ENCODE measurements at places on chromosomes 5 and 9. TPM values are rescaled to one million over a fixed set of nuclear protein-coding genes. Genes with fewer than 3 reads are reported as not detected.

DNA sequence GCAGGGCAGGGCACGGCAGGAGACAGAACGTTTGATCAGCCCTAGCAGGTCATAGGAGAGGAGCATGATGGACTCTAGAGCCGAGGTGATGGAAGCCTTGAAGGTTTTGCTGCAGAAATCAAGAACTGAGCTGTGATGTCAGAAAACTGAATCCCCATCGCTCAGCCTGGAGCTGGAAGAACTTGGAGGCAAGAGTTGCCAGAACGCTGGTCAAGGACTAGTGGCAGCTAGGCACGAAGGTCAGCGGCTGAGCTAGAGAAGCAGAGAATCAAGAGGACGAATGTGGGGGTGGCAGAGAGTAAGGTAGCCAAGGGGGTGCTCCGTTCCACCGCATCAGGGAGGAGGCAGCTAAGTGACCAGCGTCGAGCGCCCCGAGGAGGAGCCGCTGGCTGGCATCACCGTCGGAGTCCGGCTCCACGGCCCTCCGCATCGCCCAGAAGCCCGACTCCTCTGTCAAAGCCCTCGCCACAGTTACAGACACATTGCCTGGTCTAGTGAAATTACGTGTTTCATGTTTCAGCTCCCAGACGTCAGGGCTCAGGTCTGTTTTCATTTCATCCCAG, 1.2 kb upstream of the GALNT10 start:
- no peak for DNase-seq

- DNase-seq, result no peak
Measured at GRCh38 chr9:2790466-2790865, 53.4 kb downstream of the PUM3 start.

GRCh38 chr9:78033870-78034269, 2.3 kb upstream of the GNAQ start:
- no peak for DNase-seq

DNA sequence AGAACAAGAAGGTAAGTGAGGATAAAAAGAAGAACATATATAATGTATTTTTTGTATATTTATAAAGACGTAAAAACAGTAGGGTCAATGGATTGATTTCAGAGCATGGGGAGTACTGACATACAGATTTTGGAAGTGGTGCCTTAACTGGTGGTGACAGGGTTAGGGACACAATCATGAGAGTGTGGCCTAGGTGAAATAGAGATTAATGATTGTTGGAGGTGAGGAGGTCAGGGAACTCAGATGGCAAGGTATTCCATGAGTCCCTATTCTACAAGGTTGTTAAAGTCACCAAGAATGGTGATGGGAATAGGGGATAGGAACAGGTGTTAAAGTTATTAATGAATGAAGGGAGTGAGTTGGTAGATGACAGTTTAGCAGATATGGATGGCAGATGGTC, 210.8 kb downstream of the SEMA6A start:
- no peak for DNase-seq

The LPCAT1 gene
- 20.9 TPM for total RNA-seq

The SLC46A2 gene
- total RNA-seq, result not detected

The ANKH gene
- 14.4 TPM for total RNA-seq
